Right lobe of liver (tissue), 6 donors: ENCODE measurements at places on chromosomes 1 and 21. TPM values are rescaled to one million over a fixed set of nuclear protein-coding genes. Genes with fewer than 3 reads are reported as not detected.

DNA sequence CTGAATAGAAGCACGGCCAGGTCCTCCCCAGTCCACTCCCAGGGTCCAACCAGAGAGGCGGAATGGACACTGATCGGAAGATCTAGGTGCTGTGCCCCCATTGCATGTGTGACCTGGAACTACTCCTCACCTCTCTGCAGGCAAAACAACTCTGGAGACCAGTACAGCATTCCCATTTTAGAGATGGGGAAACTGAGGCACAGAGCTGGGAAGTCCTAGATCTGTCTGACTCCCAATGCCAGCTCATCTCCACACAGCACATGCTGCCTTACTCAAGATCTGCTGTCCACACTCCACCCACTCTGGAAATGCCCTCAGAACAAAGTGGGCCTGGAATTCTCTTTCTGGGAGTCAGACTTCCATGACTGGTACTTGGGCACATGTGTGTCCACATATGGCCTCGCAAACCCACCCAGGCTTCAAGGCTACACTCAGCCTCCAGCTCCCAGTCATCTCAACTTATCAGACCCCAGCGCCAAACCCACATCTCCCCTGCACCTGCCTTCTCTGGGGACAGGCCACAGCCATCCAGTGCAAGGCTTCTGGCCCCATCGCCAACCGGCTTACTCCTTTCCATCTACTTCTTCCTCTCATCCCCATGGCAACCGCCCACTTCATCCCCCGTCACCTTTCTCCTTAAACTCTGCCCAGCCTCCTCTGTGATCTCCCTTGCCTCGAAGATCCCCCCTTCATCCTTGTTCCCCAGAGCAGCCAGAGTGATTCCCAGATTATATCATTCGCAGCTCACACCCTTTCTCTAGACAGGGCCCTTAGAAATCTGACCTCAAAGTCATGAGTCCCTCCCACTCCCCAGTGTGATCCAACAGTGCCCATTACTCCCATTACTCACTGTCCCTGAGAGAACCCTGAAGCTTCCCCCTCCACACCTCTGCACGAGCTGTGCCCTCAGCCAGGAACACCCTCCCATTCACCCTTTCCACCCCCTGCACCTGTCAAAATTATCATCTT is 2.7 kb downstream of the COL8A2 start:
- no peak for DNase-seq

DNA sequence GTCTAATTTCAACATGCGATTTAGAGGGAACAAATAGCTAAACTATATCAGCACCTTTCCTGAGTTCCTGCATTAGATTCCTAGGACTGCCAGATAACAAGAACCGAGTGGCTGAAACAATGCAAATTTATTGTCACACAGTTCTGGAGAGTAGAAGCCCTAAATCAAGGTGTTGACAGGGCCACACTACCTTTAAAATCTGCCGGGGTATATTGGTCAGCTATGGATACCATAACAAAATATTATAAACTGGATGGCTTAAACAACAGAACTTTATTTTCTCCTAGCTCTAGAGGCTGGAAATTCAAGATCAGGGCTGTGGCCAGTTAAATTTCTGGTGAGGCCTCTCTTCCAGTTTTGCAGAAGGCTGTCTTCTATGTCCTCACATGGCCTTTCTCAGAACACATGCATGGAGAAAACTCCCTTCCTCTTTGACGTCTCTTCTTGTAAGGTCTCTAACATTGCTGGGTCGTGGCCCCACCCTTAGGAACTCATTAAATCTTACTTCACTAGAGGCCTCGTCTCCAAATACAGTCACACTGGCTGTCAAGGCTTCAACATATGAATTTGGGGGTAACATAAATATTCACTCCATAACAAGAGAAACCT is 144.3 kb downstream of the FCRL5 start:
- DNase-seq, result no peak

Gene FCGR3A
- total RNA-seq, result 127 TPM

DNA sequence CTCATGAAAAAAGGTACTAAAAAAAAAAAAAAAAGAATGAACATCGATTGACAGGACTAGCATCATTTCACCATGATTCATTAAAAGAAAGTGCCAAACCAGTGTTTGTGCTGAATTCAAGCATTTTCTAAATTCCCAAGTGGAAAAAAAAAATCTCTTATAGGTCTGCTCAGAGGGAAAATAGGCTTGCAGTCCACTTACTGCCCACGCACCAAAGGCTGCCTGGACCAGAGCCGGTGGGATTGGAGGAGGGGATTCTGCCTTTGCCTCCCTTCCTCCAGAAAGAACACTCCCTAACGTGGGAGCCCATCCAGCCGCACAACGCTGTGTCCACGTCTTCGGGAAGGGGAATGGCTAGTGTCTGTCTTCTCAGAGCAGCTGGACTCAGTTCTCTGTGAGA is 5.5 kb upstream of the TRAPPC10 start:
- no peak for DNase-seq

Gene ZMYM1
- 7.8 TPM for total RNA-seq

Gene PAPPA2
- 0.53 TPM for total RNA-seq

- no peak for DNase-seq
These were observed 24.3 kb upstream of the MTF1 start for GRCh38 chr1:37883671-37884070.

DNA sequence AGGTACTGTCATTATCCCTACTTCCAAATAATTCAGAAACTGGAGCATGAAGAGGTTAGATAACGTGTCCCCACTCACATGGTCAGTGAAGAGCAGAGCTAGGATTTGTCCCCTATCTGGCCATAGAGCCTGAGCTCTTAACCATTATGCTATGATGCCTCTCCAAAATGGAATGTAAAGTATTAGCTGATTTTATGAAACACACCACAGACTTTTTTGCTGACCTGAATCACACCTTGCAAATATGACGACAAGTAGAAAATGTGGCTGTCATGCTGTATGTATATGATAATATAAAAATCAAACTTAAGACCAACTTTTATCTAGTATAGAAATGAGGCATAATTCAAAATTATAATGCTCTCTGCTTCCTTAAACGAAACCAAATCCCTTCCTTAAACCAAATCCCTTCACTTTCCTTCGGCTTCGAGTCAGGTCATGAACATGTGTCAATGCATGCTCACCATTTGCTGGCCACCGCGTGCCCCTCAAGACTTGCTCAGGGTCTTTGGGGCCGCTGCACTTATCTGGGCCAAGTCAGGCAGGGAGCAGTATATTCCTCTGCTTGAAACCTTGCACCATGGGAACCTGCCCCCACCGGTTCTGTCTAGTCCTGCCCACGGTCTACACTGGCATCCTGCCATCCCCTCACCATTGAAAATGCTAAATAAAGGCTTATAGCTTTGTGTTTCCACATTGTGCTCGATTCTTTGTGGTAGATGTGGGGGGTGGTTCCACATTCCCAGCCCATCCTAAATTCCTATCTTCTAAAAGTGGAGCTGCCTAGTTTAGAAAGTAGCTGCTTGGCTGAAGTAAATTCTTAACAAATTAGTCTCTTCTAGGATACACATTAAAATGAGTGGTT is 1.6 kb upstream of the TMCC2 start:
- no peak for DNase-seq

GRCh38 chr1:109185990-109186732 is 27.6 kb upstream of the SARS1 start:
- no peak for DNase-seq

DNA sequence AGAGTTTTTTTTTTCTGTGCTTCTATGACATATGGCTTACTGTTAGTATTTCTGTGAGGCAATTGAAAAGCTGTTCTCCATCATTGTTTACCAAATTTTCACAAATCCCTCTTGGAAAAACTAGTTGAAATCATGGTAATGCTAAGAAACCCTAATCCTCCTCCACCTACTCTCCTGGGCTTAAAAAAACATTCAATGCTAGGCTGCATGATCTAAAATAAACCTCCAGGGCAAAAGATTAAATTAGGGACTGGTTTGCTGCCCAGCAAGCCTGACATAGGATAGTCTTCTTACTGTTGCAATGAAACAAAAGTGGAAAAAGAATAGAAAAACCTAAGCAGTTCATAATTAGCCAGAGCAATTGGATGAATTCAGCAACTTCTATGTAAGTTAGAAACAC is 16.1 kb downstream of the C1orf52 start:
- no peak for DNase-seq

GRCh38 chr1:173666646-173667045 is 3.0 kb downstream of the ANKRD45 start:
- no peak for DNase-seq

Gene ACTL8
- total RNA-seq, result not detected

- DNase-seq, result no peak
These were observed 90.6 kb downstream of the ST3GAL3 start for GRCh38 chr1:43797891-43798290.

Gene NIT1
- 39.1 TPM for total RNA-seq

Gene CELA3A
- total RNA-seq, result not detected

DNA sequence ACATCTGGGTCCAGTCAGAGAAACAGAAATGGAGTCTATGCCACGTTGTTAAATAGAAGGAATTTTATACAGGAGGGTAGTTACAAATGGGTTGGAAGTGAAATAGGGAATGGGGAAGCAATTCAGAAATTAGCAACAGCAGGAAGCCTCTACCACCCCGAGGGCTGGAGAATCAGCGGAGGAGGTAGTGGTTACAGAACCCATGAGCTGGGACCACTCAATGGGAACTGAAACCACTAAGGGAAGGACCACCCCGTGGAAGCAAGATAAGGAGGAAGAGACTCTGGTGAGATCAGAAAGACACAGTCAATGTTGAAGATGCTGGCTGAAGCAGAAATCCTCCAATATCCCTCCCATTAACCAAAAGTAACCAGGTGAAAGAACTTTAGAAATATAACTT is 15.5 kb upstream of the MAST2 start:
- DNase-seq, result no peak

GRCh38 chr1:7535016-7535415 is 236.1 kb upstream of the VAMP3 start:
- no peak for DNase-seq

DNA sequence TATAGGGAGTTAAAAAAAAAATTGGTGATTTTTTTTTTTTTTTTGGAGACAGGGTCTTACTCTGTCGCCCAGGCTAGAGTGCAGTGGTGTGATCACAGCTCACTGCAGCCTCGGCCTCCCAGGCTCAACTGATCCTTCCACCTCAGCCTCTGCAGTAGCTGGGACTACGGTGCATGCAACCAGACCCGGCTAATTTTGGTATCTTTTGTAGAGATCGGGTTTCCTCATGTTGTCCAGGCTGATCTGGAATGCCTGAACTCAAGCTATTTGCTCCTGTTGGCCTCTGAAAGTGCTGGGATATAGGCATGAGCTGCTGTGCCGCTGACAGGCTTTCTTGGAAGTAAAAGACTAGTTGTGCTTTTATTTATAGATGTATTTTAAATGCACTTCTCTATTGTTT is 3.0 kb downstream of the CDC42 start:
- DNase-seq, result no peak

Gene CDA
- 12.6 TPM for total RNA-seq
